ENCODE measurements at places on chromosomes 11 and 22. TPM values are rescaled to one million over a fixed set of nuclear protein-coding genes. Genes with fewer than 3 reads are reported as not detected.

Gene P4HA3
- total RNA-seq: 0.17 TPM

GRCh38 chr11:15580056-15580774 lies 465.5 kb downstream of the INSC start:
- no peak overlapping the region for H3K27ac ChIP-seq
- peaks cover 4% of the 10 kb centered on the region for H3K4me1 ChIP-seq
- H3K4me3 ChIP-seq: no peak overlapping the region
- no peaks in the 10 kb centered on the region for H3K36me3 ChIP-seq
- H3K27me3 ChIP-seq: peaks cover 10% of the 10 kb centered on the region

Gene PANX3
- not detected for total RNA-seq

DNA sequence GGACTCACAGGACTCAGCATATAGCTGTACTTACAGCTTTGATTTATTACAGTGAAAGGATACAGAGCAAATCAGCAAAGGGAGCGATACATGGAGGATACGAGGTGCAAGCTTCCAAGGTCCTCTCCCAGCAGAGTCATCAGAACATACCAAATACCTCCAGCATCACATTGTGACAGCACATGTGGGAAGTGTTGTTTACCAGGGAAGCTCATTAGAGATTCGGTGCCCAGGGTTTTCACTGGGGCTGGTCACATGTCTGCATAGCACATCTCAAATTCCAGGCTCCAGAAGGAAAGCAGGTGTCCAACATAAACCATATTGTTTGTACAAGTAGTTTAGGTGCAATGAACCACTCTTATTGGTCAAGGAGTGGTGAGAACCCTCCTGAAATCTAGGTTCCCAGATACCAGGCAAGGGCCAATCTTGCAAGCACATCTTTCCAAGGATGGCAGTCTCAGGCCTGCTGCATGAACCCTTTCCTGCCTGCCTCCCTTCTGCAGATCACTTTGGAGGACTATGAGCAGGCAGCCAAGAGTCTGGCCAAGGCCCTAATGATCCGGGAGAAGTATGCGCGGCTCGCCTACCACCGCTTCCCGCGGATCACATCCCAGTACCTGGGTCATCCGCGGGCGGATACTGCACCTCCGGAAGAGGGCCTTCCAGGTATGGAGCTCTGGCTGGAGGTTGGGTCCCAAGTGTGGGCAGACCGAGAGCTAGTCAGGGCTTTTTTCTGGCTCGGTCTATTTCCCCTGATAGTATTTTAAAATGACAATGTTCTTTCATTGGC lies 26.7 kb downstream of the AMPD3 start:
- H3K27ac ChIP-seq: no peak overlapping the region
- H3K36me3 ChIP-seq: peaks cover 3% of the 10 kb centered on the region
- H3K4me3 ChIP-seq: no peak overlapping the region
- no peaks in the 10 kb centered on the region for H3K27me3 ChIP-seq
- peaks cover 2% of the 10 kb centered on the region for H3K4me1 ChIP-seq

- H3K27me3 ChIP-seq: no peaks in the 10 kb centered on the region
- no peak overlapping the region for H3K4me3 ChIP-seq
- DNase-seq: no peak
- H3K27ac ChIP-seq: peak overlapping the region; percentile 62
- peaks cover 48% of the 10 kb centered on the region for H3K4me1 ChIP-seq
Observed at GRCh38 chr22:17381192-17381913, 12.1 kb downstream of the CECR2 start.

- peaks cover 25% of the 10 kb centered on the region for H3K4me1 ChIP-seq
- no peak overlapping the region for H3K27ac ChIP-seq
- peaks cover 18% of the 10 kb centered on the region for H3K27me3 ChIP-seq
- DNase-seq: no peak
- H3K4me3 ChIP-seq: peak overlapping the region; percentile 84
Observed at GRCh38 chr11:13667245-13667644, 1.2 kb upstream of the FAR1 start.

Gene ZBED5
- 95.0 TPM for total RNA-seq

Gene ALG9
- 45.2 TPM for total RNA-seq

DNA sequence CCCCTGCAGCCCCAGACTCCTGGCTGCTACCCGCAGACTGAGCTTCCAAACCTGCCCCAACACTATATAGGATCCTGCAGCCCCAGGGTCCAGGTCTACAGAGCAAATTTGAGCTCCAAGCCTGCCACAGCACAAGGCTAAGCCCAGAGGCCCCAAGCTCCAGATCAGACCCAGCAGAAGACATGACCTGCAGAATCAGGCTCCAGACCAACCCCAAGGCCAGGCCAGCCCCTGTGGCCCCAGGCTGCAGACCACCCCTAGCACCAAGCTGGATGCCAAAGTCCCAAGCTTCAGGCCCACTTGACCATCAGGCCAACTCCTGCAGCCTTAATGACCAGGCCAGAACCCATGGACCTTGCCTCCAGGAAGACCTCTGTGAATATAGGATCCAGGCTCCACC lies 145.3 kb downstream of the DLG2 start:
- DNase-seq: no peak
- H3K27me3 ChIP-seq: no peaks in the 10 kb centered on the region
- no peaks in the 10 kb centered on the region for H3K36me3 ChIP-seq

DNA sequence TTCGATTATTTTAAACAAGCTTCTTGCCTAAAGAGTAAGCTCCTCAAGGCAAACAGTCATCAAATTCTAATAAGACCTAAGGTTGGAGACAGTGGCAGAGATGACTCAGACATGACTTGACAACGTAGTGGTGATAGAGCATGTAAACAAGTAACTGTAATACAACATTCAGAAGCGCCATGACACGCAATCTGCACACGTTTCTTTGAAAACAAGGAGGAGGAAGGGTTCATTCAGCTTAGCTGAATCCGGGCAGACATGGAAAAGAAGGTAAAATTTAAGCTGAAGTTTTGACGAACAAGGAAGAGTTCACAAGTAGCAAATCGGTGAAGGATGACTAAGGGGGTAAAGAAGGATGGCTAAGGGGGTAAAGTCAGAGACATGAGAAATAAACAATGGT lies 152.4 kb upstream of the ZC3H12C start:
- DNase-seq: no peak
- H3K27me3 ChIP-seq: peaks cover 8% of the 10 kb centered on the region
- H3K4me3 ChIP-seq: no peak overlapping the region
- no peaks in the 10 kb centered on the region for H3K36me3 ChIP-seq

DNA sequence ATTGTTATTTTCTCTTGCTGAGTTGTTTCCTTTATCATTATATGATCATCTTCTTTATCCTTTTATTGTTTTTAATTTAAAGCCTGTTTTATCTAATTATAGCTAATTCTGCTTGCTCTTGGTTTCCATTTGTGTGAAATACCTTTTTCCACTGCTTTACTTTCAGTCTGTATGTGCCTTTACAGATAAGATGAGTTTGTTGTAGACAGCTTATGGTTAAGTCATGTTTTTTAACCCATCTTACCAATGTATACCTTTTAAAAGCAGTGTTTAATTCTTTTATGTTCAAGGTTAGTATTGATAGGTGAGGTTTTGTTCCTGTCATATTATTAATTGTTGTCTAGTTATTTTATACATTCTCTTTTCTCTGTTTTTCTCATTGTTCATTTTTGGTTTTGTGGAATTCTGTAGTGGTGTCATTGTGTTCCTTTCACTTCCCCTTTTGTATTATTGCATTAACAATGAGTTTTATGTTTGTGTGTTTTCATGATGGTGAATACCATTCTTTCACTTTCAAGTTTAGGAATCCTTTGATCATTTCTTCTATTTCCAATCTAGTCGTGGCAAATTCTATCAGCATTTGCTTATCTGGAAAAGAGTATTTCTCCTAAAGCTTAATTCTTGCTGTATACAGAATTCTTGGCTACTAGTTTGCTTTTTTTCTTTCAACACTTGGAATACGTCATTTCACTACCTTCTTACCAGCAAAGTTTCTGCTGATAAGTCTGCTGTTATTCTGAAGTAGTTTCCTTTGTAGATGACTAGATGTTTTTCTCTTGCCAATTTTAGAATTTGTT lies 21.8 kb downstream of the OR5AN1 start:
- H3K36me3 ChIP-seq: no peaks in the 10 kb centered on the region
- DNase-seq: no peak
- no peaks in the 10 kb centered on the region for H3K4me1 ChIP-seq
- no peak overlapping the region for H3K4me3 ChIP-seq

Gene GPHA2
- 0.41 TPM for total RNA-seq

- no peak for DNase-seq
- no peaks in the 10 kb centered on the region for H3K36me3 ChIP-seq
- peaks cover 10% of the 10 kb centered on the region for H3K4me1 ChIP-seq
- H3K4me3 ChIP-seq: peak overlapping the region; percentile 64
- H3K27me3 ChIP-seq: peaks cover 8% of the 10 kb centered on the region
- H3K27ac ChIP-seq: no peak overlapping the region
Observed at GRCh38 chr22:29205252-29205593, 473 bp upstream of the EMID1 start.

Gene OR52N4
- total RNA-seq: not detected

- no peak overlapping the region for H3K4me3 ChIP-seq
- peaks cover 3% of the 10 kb centered on the region for H3K27me3 ChIP-seq
- H3K4me1 ChIP-seq: no peaks in the 10 kb centered on the region
- no peak overlapping the region for H3K27ac ChIP-seq
- DNase-seq: no peak
Observed at GRCh38 chr11:10418259-10418949, 36.7 kb upstream of the AMPD3 start.

- no peak overlapping the region for H3K4me3 ChIP-seq
- no peaks in the 10 kb centered on the region for H3K4me1 ChIP-seq
- H3K36me3 ChIP-seq: peaks cover 27% of the 10 kb centered on the region
- H3K27ac ChIP-seq: peak overlapping the region; percentile 83
- H3K27me3 ChIP-seq: no peaks in the 10 kb centered on the region
- no peak for DNase-seq
Observed at GRCh38 chr11:33064033-33064825, 24.9 kb downstream of the TCP11L1 start.

Gene KCNK4
- not detected for total RNA-seq

DNA sequence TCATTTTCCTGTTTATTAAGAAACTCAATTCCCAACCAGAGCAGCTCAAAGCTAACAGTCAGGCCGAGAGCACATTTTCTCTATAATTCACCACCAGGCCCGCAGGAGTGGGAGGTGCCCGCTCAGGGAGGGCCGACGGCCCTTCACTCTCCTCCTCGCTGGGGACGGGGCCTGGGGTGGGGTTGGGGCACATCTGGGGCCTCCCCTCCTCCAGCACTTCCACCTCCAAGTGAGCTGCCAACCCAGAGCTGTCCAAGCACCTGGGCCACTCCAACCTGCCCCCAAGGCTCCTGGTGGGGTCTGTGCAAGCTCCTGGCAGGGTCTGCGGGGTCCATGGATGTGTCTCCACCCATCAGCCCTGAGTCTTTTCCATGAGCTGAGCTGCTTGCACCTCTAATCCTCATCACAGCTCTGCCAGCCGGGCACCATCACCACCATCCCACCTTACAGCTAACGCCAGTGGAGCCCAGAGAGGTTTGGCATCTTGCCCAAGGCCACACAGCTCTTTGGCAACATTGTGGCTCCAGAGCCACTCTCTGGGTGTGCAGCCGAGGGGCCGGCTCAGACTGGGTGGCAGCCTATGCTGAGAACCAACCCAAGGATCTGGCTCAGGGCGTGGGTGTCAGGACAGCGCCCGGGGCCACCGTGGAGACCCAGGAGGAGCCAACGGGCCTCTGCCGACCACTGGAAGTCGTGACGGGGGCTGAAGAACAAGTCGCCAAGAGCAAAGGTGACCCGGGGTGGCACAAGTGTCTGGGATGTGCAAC lies 193.5 kb downstream of the BRD1 start:
- DNase-seq: no peak
- H3K4me1 ChIP-seq: no peaks in the 10 kb centered on the region
- peaks cover 15% of the 10 kb centered on the region for H3K27me3 ChIP-seq
- no peak overlapping the region for H3K27ac ChIP-seq
- H3K36me3 ChIP-seq: no peaks in the 10 kb centered on the region
- H3K4me3 ChIP-seq: no peak overlapping the region

GRCh38 chr11:11349870-11350337 lies 3.1 kb downstream of the CSNK2A3 start:
- peaks cover 3% of the 10 kb centered on the region for H3K27me3 ChIP-seq
- peaks cover 5% of the 10 kb centered on the region for H3K4me1 ChIP-seq
- DNase-seq: no peak
- no peak overlapping the region for H3K27ac ChIP-seq

- H3K27ac ChIP-seq: no peak overlapping the region
- no peaks in the 10 kb centered on the region for H3K36me3 ChIP-seq
Observed at GRCh38 chr11:15726893-15727519, 612.3 kb downstream of the INSC start.

DNA sequence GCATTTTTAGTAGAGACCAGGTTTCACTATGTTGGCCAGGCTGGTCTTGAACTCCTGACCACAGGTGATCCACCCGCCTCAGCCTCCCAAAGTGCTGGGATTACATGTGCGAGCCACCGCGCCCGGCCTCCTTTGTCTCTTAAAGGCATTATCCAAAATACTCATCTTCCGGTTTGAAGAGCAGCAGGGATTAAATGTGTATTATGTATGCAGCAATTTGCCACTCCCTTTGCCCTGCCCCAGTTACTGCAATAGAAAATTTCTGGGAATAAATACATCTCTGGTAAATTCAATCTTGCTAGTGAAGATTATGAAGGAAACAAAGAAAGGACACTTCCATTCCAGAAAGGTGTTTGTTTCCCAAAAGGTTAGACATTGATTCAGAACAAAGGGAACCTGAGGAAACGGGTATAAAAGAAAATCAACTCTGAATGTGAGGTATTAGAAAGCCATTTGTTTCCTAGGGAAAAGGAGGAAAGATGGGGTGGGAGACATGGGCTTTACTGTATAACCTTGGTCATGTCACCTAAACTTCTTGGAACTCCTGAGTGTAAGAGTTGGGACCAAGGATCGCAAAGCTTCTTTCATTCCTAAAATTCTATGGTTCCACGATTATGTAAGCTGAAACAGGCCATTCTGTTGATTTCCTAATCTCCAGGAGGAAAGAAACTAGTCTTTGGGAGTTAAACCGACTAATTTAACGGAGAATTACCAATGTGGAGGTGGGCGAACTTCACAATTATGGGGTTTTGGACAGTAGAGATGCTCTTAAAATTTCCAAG lies 959 bp upstream of the HIPK3 start:
- H3K4me3 ChIP-seq: peak overlapping the region; percentile 98
- peaks cover 20% of the 10 kb centered on the region for H3K4me1 ChIP-seq
- H3K36me3 ChIP-seq: no peaks in the 10 kb centered on the region
- peak overlapping the region; percentile 96 for H3K27ac ChIP-seq
- H3K27me3 ChIP-seq: peaks cover 9% of the 10 kb centered on the region
- no peak for DNase-seq

DNA sequence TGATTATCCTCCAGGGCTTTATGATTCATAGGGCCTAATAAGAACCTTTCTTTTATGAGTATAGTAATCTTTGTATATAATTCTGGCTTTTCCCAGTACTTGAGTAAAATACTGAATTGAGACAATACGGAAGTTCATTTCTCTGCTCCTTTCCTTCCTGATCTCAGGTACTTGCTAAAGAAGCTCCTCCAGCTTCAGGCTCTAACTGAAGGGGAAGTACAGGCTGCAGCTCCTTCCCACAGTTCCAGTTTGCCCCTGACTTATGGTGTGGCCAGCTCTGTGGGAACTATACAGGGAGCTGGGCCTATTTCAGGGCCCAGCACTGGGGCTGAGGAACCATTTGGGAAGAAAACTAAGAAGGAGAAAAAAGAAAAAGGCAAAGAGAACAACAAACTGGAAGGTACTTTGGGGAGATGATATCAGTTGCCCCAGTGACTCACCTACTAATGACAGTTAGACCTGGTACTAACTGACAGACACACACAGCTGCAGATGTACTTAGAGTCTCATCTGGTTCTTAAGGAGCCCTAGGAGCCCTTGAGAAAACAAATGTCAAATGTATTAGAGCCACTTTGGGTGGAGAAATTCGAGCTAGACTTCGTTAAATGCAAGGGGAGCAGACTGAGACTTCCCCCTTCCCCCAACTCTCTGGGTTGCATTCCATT lies 3.0 kb downstream of the TBRG1 start:
- DNase-seq: no peak
- no peaks in the 10 kb centered on the region for H3K27me3 ChIP-seq
- H3K27ac ChIP-seq: no peak overlapping the region
- no peak overlapping the region for H3K4me3 ChIP-seq

All from progenitor cell of endocrine pancreas (in vitro differentiated cells).